ENCODE measurements at places on chromosomes 6 and 20.

DNA sequence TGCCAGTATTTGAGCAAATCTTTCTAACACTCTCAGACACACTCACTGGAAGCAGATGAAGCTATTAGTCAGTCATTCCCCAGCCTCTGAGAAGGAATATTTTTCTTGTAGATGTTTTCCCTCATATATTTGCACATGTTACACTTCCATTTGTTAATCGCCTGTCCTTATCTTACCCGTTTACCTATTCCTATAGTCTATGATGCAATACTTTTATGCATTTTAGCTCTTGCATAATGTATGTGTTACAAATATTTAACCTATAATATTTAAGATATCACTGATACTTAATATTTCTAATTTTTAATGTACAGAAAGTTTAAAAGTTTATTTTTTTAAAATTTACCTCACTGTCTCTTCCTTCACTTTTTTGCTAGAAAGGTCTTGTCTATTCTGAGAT is 71.9 kb downstream of the PCSK2 start:
- no peak for DNase-seq

DNA sequence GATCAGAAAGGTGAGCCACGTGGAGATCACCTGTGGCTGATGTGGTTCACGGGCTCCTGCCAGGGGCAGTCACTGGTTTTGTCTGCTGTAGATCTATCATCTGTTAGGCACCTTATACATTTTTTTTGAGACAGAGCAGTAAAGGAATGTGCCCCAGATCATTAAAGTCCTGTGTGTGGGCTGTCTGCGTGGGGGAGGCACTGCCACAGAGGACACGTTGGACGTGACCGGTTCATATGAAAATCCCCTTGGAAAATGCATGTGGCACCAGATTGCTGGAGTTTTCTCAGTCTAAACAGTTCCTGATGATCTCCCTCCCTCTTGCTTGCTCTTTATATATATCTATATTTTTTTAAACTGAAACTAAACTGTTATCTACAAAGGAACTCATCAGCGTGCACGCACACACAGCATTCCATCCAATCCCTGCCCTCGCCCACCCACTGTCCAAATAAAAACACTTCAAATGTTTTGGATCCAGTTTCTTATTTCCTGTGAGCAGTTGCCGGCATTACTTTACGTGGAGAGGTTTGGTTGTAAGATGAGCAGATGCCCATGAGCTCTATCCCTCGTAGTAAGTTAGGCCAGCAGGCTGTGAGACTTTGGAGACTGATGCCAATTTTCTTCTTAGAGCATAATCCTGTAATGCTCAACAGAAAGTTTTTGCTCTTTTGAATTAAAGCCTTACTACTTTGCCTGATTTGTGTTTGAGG is 161.6 kb upstream of the EXOC2 start:
- DNase-seq = no peak

DNA sequence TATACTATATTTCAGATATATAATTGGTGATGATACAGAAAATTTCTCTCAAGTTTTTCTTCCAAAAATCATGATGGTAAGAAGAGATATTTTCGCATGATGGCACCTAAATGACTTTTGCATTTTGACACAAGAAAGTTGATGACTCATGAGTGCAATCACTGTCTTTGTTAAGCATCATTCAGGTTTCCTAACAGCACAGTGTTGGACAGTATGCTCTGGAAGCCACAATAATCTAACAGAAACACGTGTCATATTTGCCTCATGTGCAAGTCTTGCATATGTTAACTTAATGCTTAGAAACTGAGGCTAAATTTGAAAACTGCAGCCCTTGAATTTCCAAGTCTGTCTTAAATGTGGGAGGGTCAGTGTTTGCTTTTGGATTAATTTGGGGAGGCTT is 533.5 kb downstream of the LMBRD1 start:
- no peak for DNase-seq

DNA sequence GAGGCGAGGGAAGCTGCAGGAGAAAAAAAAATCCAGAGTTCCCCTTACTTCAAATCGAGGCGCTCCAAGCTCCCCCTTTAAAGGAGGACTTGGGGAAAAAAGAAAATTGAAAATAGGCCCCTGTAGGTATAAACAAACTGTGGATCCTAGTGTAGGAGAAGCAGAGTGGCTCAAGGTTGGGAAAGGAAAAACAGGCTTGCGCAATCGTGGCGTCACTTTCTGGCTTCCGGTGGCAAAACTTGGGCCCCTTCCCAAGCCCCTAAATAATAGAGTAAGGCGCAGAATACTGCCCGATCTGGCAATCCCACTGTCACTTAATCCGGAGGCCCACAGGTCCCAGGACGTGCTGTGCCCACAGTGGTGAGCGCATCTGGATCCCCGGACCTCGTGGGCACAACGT is 8.0 kb downstream of the PAX1 start:
- no peak for DNase-seq

GRCh38 chr20:63947638-63948456 is 8.4 kb downstream of the UCKL1 start:
- no peak for DNase-seq

DNA sequence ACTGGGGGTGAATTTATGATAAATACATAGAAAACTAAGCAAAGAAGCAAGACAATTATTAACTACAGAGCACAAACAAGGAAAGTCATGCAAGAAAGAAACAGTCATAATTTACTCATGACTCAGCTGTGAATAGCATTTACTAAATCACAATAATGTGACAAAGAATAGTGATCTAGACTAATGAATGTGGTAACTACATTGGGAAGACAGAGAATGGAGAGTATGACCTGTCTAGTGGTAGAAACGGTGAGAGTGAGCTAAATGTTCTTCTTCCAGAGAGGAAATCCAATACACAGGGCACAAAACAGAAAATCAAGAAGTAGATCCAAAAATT is 153.5 kb upstream of the DST start:
- no peak for DNase-seq

- DNase-seq = no peak
These were observed 96.2 kb upstream of the BTN3A2 start for GRCh38 chr6:26268659-26269402.

DNA sequence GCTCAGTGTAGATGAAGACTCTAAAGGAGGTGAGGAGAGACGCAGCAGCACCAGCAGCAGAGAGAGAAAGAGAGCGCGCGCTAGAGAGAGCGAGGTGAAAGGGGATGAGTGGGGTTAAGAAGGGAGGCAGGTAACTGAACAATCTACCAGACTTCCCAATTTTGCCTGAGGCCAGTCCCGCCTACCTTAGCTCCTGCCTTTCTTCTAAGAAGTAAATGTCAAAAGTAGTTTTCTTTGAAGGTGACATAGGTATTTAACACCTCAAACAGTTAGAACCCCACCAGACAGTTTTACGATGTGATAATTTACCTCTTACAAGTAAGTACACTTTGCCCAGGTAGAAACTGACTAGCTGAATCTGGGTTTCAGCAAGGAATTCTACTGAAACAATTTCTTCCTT is 132.0 kb upstream of the EEF1E1 start:
- DNase-seq = no peak

DNA sequence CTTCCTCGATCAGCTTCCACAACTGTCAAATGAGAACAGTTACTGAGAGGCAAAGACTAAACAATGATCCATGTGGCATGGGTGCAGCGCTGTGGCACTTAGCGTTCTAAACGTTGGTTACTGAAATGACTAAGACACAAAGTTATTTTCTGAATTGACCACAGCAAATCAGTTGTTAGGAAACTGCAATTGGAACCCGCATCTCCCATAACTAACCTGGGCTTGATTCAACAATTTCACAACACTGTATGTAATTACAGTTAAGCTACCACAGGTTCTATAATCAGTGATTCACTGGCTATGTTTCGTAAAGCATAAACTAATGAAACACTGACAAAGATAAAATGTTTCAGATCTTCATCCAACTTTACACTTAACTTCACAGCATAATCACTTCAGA is 12.5 kb downstream of the WDR27 start:
- DNase-seq = no peak

- no peak for DNase-seq
These were observed 58.9 kb downstream of the GMDS start for GRCh38 chr6:2186516-2186915.

GRCh38 chr6:150898399-150899170 is 33.1 kb downstream of the MTHFD1L start:
- no peak for DNase-seq

DNA sequence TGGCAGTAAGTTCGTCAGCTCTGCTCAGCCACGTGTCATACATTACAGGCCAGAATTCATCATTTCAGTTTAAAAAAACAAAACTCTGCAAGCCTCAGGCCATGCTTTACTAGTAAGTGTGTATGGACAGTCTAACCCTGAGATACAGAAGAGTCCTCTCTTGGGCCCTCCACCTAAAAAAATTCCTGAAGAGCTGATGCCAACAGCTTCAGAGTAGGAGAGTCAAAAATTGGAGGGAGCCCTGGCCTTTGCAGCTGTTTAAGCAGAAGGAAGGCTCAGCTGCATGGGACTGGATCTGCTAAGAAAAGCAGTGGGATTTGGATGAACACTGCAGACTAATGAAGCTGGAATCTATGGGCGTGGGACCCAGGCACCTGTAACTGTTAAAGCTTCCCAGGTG is 47.2 kb upstream of the FAM8A1 start:
- DNase-seq = peak; percentile 34

GRCh38 chr20:11549172-11550103 is 368.3 kb upstream of the BTBD3 start:
- DNase-seq = no peak

DNA sequence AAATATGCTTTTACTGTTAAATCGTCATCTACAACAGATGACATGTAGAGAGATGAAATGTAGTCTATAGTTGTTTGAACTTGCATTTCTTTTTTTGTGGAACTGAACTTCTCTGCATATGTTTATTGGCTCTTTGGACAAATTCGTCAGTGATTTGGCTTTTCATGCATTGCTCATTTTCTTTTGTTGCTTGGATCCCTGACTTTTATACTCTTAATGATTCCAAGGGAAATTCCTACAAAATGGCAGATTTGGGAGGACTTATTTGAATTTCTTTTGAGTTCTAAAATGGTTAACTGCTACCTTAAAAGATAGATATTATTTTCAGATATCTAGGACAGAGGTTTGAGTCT is 65.4 kb downstream of the UTRN start:
- no peak for DNase-seq

DNA sequence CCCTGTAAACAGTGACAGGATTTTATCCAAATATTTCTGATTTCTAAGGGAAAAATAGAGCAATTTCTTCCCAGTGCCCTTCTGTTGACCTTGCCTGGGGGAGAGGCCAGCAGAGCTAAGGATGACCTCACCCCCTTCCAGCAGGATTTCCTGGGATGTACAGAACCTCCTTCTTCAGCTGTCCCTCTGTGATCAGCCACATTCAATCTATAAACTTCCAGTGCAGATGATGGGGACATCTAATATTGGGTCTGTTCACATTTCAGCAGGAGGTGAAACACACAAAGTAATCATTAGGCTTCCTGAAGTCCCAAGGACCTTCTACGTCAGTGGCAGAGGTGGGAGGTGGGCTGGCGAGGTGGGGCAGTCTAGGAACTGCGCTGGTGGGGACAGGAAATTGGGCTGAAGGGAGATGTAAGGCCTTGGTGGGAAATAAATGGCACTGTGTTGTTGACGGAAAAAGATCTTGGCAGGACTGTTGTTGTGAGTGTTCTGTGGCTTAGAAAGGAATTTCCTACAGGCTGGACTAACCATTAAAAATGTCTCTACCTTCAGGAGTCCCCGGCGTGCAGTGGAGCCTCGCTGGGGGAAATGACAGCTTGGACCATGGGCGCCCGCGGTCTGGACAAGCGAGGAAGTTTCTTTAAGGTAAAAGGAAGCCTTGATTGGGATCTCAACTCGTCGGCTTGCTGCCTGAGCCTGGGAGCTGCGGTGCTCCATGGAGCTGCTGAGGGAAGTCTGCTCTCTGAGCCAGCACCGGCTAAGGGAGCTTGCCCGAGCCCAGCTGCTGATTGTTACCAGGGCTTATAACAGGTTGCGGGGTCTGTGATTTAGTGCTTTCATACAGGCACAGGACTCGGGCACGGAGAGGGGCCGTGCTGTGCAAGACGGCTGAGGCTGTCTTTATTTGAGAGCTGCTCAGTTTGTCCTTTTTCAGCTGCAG is 127.9 kb upstream of the NAA20 start:
- peak; percentile 83 for DNase-seq

- DNase-seq = peak; percentile 60
These were observed 158.8 kb downstream of the DTNBP1 start for GRCh38 chr6:15504040-15504495.

DNA sequence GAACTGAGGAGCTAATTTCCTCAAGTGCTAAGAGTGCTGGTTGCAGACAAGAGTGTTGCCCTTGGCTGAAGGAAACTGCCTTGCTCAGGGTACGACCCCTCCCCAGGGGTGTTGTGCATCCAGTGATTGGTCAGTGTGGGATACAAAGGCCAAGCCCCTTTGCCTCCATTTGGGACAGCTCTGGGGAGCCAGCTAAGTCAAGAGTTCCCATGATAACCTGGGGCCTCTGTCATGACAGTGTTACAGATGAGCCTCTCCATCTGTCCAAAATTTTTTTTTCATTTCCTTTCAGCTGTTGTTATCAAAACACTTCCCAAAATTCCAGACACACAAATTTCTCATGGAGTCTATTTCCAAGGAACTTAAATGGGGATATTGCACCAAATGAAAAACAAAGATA is 93.3 kb downstream of the HS3ST5 start:
- no peak for DNase-seq

DNA sequence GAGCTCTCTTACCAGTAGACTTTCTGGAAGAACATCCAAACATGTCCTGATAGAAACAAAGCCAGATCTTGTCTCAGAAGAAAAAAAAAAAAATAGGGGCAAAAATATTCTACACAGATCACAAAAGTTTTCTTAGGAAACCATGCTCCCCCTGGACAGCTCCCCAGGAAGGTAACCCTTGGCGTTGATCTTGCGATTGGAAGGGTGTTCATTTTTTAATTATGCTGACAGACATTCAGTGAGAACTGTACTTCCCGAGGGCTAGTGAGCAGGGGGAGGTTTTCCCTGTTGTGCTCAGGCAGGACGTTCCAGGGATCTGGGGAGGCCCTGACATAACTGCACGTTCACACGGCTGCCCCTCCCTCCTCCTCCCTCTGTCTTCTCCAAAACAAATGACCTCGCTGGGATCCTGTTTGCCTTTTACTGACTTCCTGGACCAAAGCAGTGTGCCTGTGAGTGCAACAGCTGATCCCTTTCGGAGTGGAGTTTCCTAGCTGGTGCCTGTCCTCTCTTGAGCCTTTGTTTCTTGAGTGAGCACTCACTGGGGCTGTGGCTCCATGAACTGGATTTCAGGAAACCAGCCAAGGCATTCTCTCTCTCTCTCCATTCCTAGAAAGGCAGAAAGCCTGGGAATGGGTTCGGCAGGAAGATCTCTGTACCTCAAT is 46.7 kb downstream of the MARCKS start:
- DNase-seq = peak; percentile 50

DNA sequence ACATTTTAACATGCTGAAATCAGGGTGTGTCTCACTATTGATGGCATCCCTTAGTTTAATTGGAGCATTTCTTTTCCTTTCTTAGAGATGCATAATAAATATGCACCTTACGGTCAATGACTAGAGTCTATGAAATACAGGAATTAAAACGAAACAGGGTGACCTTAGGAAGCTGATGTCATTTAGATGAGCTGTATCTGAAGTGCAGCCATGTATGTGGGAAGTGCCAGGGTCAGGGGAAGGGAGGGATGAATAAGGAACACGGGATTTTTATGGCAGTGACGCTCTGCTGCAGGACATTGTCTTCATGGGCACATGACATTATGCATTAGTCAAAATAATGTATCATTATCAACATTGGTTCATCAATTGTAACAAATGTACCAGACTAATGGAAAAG is 84.0 kb downstream of the AGPAT4 start:
- DNase-seq = no peak

Measured in femur (tissue), 1 donor.